ENCODE measurements at places on chromosomes 6 and 20.

DNA sequence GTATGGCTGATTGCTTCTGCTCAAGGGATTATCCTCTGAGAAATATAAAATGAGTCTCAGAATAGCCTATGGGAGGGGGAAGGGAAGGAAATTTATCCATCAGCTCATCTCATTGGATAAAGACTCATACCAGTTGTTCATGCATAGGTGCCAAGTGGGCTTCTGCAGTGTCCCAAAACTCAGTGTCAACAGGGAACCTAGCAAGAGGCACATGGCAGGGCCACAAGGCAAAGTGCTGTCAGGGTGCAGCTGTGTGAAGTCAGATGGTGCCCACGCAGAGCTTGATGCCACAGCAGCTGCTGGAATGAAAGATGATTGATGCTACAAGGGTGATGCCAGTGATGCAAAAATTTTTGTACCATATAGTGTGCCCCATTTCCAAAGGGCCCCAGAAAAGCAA is 3.2 kb upstream of the CHD6 start:
- no peak for DNase-seq

GRCh38 chr6:45206793-45207492 is 121.2 kb upstream of the RUNX2 start:
- DNase-seq: no peak

GRCh38 chr20:62644044-62644795 is 1.9 kb downstream of the SLCO4A1 start:
- DNase-seq: peak; percentile 89

GRCh38 chr6:56106231-56106630 is 141.1 kb downstream of the COL21A1 start:
- DNase-seq: no peak

DNA sequence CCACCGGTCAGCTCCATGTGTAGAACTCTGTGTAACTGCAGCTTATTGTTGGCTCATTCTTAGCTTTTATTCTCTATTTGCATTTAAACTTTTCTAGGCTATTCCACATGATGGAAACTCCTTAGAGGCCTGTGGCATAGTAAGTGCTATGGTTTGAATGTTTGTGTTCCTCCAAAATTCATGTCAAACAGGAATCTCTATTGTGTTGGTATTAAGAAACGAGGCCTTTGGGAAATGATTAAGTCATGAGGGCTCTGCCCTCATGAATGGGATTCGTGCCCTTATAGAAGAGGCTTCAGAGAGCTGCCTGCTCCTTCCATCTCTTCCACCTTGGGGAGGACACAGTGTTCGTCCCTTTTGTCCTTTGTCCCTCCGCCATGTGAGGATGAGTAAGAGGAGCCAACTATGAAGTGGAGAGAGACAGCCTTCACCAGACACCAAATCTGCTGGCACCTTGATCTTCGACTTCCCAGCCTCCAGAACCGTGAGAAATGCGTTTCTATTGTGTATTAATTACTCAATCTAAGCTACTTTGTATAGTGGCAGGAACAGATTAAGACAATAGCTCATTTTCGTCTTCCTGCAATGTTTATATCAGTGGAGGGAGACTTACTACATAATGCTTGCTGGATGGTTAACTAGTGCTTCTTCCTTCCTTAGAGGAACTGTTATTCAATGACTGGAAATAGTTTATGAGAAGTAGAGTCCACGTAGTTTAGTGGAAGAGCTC is 361.1 kb downstream of the FARS2 start:
- DNase-seq: no peak

DNA sequence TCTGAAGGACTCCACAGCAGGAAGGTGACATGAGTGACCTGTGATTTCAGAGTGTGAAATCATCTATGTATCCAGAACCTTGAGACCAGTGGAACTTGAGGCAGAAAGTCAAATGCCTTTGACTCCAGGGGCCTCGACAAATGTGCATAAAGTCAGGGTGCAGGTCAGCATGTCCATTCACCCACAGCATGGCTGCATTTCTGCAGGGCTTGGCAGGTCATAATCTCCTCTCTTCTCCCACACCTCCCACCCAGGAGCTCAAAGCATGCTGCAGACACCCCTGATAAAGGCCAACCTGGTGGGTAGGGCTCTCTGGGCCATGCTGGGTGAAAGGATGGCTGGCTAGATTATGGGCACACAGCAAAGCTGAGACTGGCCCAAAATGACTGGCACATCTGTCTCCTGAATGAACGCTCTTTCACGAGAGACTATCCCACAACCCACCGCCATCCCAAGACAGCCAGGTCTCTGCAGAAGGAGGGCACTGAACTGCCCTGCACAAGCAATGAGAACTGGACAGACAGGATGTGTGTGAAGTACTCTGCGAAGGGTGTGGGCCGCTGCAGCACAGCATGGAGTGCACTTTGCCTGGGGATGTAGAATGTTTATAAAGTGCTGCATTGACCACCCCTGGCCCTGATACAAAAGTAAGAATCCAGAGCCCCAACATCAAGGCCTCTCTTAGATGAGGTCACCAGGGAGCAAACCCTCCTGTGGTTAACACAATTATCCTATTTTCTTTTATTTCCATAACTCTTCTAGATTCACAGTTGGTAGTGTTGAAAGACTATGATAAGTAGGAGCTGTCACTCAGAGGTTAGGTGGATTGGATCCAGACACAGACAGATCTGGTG is 78.2 kb upstream of the NXT1 start:
- no peak for DNase-seq

- DNase-seq: peak; percentile 63
Observed at GRCh38 chr20:46253391-46253790, 54.9 kb downstream of the CDH22 start.

GRCh38 chr6:108546079-108547049 is 14.4 kb upstream of the FOXO3 start:
- DNase-seq: no peak

DNA sequence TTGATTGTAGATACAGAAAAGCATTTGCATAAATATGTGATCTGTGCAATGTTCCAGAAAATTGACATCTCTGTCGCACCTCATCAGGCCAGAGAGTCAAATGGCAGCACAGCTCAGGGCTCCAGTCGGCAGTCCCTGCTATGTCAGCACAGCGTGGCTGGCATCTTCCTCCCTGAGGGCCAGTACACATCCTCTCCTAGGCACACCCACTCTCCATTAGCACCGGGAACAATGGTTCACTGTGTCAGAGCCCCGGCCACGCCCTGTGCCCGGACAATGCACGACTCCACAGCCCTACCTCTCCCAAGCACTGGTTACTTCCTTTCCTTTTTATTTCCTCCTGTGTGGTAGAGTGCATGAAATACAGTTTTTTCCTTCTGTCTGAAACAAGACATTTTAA is 114.9 kb downstream of the FOXC1 start:
- peak; percentile 95 for DNase-seq

GRCh38 chr6:150687508-150687907 is 87.8 kb downstream of the PLEKHG1 start:
- DNase-seq: no peak

DNA sequence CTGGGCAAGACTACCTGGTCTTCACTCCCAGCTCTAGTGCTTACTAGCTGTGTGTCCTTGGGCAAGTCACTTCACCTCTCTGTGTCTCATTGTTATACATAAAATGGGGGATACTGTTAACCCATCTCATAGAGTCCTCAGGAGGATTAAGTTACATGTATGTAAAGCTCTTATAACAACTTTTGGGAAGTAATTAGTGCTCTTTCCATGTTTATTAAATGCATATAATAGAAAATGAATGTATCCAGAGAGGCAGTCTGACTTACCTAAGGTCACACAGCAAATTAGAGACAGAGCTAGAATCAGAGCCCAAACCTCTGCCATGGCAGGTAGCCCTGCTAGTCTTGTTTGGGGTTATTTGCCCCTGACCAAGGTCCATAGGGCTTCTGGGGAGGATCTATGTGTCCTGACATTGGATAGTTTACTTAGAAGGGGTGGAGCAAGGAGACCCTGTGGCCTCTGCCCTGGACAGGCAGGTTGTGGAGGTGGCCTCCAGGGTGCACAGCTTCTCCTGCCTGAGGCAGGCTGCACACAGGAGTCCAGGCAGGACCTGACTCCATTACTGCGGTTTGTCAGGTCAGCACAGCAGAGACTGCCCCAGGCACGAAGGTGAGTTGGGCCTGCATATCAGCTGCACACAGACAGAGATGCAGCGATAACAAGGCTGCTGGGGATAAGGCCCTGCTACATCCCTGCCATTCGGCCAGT is 8.4 kb upstream of the MAPK13 start:
- no peak for DNase-seq

GRCh38 chr20:59782986-59783640 is 150.3 kb downstream of the SYCP2 start:
- peak; percentile 67 for DNase-seq

- no peak for DNase-seq
Observed at GRCh38 chr6:148351309-148351708, 8.7 kb downstream of the SASH1 start.

- no peak for DNase-seq
Observed at GRCh38 chr20:35539756-35540212, 2.1 kb upstream of the ERGIC3 start.

- DNase-seq: no peak
Observed at GRCh38 chr6:136753624-136754023, 38.7 kb downstream of the MAP3K5 start.

- DNase-seq: no peak
Observed at GRCh38 chr20:35021063-35021462, 65.4 kb downstream of the MYH7B start.

DNA sequence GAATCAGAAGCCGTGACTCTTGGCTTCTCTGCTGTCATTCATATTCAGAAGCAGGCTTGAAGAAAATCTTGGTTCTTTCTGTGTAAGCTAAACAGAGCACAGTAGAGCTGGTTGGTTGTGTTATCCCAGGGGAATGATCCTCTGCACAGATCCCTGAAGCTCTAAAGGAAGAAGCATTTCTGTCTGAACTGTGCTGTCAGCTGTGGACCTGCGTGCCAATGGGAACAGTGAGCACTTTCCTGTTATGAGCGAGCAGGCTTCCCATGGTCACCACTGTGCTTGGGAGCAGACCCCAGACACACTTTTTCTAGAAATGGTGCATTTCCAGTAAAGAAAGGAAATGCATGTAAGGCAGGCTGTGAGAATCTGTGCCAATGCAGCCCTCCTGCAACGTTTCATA is 490.2 kb downstream of the EPM2A start:
- no peak for DNase-seq

DNA sequence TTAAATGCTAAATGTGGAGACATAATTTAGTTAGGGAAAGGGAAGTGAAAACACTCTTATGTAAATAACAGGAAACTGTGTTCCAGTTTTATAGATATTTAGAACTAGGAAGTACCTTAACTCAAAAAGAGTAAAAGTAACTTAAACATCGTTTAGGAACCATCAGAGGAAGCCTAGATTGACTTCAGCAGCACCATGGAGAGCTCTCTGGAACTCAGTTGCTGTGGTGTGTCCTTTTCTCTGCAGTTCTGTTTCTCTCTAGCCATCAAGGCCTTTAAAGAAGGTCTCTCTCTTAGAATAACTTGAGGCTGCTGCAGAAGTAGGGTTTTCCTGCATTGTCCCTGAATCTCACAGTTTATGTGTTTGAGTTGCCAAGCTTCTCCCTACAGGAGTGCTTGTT is 26.9 kb downstream of the CLVS2 start:
- no peak for DNase-seq

DNA sequence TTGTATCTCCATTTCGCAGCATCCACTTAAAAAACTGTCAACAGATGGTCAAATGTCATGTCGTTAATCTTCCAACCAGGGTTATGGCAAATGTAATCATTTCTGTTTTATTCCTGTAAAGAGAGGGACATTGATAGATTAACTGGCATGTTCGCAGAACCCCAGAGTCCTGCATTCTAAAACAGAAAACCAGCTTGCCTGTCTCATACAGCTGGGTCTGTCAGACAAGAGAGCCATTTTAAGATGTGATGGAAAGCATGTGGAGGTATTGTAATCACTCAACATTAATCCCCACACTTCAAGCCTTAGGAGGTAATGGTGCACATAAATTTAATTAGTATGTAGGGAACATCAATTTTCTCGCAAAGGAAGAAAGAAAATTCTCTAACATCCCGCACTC is 4.4 kb downstream of the SMLR1 start:
- DNase-seq: no peak

- no peak for DNase-seq
Observed at GRCh38 chr6:34152042-34152524, 6.2 kb upstream of the GRM4 start.

GRCh38 chr20:48837014-48837413 is 9.2 kb upstream of the PREX1 start:
- DNase-seq: no peak

- DNase-seq: no peak
Observed at GRCh38 chr6:129866256-129866655, 5.1 kb upstream of the TMEM244 start.

DNA sequence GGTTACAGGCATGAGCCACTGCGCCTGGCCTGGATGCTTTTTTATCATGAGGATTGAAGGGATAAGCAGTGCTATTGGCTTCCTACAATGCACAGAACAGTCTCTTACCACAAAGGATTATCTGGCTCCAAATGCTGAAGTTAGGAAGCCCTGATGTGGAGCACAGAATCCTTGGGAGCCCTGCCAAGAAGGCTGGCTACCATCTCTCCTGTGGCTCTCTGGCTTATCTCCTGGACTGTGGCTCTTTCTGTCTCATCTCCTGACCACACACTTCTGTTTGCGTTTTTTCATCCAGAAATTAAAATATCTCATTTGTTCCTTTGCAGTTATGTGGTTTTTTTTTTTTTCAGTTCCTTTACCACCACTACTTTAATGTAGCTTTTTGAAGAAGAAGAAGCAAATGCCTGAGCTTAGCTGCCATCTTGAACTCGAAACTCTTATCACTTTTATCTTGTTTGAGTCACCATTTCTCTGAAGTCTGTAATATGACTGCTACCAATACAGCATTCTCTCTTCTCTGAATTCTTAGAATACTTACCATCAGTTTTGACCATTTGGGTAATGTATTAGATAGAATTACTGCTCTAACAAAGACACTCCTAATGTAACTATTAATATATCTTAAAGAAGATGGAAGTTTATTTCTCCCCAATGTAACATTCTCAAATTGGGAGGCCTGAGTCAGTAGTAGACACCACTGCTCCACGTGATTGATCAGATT is 1044.7 kb downstream of the KIF16B start:
- no peak for DNase-seq

- no peak for DNase-seq
Observed at GRCh38 chr20:22402550-22402949, 181.8 kb downstream of the FOXA2 start.

GRCh38 chr6:44199883-44200282 is 16.8 kb upstream of the MYMX start:
- DNase-seq: no peak

DNA sequence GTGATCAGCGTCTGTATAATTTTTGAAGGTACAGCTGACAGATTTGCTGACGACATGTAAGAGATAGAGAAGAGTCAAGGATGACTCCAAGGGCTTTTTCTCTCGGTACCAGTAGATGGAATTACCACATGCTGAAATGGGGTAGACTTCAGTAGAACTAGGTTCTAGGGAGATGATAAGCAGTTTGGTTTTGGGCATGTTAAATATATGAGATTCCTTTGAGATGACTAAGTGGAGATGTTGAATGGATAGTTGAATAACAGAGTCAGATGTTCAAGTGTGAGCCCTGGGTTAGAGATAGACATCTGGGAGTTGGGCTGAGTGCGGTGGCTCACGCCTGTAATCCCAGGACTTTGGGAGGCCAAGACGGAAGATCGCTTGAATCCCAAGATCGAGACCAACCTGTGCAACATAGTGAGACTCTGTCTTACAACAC is 50.0 kb downstream of the PHF20 start:
- peak; percentile 58 for DNase-seq
